ENCODE measurements at places on chromosomes 4 and X.

GRCh38 chr4:48974979-48975640, 11.0 kb upstream of the CWH43 start:
- DNase-seq: no peak

DNA sequence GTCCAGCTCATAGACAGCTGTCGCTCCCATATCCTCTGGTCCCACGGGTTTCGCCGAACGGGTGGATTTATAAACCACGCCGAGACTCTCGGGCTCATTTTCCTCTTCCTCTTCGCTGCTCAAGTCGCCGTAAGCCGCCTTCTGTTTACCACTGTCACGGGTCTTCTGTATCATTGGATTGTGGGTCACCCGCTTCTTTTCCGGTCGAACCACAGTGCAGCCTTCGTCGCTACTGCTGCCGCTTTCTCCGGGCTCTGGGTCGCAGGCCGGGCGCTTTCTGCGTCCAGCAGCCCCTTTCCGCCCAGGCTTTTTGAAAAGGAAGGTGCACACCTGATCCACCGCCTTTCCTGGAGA, 311 bp downstream of the RNF113A start:
- no peak for DNase-seq

- no peak for DNase-seq
These were observed 795 bp upstream of the BRWD3 start for GRCh38 chrX:80810365-80810978.

DNA sequence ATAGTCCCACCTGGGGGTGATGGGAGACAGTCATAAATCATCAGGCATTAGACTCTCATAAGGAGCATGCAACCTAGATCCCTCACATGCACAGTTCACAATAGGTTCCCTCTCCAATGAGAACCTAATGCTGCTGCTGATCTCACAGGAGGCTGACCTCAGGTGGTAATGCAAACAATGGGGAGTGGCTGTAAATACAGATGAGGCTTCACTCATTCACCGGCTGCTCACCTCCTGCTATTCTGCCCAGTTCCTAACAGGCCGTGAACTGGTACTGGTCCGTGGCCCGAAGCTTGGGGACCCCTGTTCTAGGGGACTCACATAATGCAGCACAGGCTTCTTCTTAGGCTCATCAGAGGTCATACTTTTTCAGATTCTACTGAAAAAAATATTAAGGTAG, 625.9 kb upstream of the AGA start:
- DNase-seq: no peak

DNA sequence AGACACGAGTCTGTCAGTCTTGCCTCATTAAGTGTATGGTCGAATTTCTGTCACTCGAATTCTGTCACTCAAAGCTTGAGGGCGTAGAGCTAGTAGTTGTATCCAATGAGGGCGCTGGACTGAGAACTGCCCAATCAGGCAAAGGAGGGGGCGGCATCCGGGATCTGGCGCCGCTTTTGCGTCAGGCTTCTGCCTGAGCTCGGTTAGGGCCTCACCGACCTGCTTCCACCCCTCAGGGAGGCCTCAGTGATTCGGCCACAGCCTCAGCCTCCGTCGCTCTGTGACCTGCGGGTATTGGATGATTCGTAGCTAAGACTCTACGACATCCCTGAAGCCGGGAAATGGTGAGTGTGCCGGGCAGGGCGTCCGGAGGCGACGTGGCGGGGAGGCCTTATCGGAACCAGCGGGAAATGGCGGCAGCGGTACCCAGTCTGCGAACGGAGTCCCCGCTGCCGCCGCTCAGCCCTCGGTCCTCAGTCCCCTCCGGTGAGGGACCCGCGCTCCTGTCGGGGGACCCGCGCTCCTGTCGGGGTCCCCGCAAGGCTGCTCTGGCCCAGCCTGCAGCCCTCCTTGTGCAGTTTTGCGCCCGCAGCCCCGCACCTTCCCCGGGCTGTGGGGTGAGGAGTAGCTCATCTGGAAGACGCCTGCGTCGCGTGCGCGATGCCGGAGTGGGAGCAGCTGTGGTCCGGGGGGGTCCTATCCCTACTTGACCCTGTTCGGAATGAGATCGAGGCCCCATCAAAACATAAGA, 88.3 kb downstream of the ZNF718 start:
- no peak for DNase-seq

DNA sequence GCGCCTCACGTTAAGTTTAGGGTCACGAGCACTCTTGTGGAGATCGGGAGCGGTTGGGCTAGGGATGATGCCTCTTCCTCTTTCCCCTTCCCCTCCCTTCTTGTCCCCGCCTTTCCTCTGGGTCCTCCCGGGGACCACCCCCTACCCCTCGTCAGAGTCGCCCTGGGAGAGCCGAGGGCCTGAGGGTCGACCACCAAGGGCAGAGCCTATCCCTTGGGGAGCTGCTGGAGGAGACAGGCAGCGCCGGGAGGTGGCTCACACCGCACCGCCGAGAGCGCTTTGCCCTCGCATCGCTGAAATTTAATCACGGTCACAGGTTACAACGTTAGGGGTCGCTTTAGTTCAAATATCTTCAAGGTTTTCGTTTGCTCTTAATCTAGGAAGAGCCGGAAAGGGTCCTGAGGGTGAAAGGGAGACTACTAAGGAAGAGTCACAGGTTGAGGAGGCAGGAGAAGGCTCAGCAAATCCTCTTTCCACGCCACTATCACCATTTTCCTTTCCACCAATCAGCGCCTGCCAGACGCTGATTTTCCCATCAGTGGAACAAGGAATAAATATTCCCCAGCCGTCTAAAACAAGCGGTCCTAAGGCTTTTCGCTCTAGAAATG, 528 bp upstream of the SNCA start:
- peak; percentile 18 for DNase-seq

GRCh38 chrX:45623266-45623665, 422.6 kb upstream of the DIPK2B start:
- no peak for DNase-seq

- no peak for DNase-seq
These were observed 89.6 kb upstream of the MAD2L1 start for GRCh38 chr4:120156120-120156718.

- no peak for DNase-seq
These were observed 1040.0 kb downstream of the STPG2 start for GRCh38 chr4:97103252-97103651.

GRCh38 chrX:40120838-40121580, 23.3 kb upstream of the BCOR start:
- DNase-seq: no peak

GRCh38 chr4:173514641-173515217, 15.3 kb downstream of the HAND2 start:
- no peak for DNase-seq

GRCh38 chr4:48329976-48330375, 11.4 kb upstream of the SLAIN2 start:
- DNase-seq: no peak
